ENCODE measurements at places on chromosomes 7 and 10.

DNA sequence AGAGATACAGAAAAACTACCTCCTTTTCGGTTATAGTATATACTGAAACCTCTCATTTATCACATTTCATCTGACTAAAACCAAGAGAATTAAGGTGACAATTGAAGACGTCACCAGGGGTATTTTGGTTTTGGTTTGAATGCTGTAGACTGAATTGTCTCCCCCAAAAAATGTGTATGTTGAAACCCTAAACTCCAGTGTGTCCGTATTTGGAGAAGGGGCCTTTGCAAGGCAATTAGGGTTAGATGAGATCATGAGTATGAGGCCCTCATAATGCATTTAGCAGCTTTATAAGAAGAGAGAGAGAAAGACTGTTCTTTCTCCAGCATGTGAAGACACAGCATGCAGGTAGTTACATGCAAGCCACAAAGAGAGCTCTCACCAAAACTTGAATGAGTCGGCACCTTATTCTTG, 59.5 kb downstream of the CACNA2D1 start:
- DNase-seq = no peak

DNA sequence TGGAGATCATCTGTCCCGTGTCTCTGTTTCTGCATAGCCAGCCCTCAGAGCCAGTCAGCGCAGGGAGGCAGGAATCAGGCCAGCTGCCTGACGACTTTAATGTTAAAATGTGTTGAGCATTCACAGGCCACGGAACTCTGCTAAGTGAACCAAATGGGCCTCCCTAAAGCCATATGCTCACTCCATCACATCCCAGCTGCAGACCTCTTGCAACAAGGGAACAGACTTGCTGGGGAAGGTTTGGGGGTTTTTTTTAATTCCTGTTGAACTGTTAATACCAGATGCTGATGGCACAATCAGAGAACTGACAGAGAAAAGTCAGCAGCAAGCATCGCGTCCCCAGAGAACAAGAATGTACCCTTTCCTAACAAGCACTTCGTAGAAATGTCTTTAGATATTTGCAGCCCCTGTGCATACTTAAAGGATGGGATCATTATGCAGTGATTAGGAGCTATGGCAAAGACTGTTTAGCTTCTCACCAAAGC, 900.4 kb upstream of the AUTS2 start:
- DNase-seq = no peak

DNA sequence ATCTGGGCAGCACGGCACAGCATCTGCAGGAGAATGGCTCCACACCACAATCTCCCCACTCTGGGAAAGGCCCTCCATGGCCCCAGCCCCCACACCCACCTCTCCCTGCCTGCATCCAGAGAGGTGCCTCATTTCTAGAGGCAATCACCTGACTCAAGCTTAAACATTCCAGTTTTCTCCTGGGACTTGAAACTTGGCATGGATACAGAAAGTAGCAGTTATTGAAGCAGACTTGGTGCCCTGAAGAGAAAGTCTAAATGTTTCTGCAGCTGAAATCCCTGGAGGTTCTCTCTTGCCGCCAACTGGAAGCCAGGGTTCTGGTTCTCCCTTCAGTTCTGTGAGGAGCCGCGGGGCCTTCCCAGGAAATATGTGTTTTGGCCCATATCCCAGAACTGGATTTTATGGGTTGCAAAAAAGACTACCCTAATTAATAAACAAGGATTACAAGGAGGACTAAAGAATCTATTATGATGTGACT, 122.8 kb downstream of the SKIDA1 start:
- no peak for DNase-seq

DNA sequence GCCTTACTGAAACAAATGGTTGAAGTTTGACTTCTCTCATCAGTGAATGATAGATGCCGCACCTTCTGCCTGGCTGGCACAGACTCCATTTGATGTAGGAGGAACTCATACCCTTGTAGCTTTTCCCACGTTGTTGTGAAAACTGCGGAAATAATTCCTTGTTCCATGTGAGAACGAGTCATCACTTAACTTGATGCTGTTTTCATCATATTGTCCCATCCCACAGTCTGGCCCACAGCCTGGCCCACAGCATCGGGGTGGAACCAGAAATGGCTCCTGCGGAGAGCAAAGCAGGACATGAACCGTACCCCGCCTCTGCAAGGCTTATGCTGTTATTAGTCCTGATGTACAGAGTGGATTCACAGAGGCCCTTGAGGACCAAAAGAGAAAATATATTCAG, 587.0 kb downstream of the SDK1 start:
- DNase-seq = no peak

DNA sequence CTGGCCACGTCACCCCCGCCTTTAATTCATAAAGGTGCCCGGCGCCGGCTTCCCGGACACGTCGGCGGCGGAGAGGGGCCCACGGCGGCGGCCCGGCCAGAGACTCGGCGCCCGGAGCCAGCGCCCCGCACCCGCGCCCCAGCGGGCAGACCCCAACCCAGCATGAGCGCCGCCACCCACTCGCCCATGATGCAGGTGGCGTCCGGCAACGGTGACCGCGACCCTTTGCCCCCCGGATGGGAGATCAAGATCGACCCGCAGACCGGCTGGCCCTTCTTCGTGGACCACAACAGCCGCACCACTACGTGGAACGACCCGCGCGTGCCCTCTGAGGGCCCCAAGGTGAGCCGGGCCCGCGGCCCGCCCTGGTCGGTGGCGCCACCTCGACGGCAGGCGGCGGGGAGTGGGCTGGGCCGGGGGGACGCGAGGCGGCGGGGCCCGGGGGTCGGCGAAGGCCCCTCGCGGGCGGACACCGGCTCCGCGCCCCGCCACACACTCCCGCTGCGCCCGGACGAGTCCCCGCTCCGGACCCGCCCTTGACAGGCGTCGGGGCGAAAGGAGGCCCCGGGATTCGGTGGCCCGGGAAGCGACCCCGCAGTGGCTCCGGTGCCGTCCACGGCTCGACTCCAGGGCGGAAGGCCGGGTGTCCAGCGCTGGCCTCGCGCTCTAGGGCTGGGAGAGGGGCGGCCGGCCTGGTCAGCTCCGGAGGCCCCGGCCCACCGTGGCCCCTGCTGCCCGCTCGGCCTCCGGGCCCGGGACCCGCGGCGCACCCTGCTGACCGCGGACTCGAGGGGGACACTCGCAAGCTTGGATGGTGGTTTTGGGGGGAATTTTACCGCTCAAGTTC, 557 bp downstream of the BAG3 start:
- DNase-seq = no peak

- no peak for DNase-seq
Measured at GRCh38 chr7:76077435-76077834, 29.5 kb downstream of the MDH2 start.

DNA sequence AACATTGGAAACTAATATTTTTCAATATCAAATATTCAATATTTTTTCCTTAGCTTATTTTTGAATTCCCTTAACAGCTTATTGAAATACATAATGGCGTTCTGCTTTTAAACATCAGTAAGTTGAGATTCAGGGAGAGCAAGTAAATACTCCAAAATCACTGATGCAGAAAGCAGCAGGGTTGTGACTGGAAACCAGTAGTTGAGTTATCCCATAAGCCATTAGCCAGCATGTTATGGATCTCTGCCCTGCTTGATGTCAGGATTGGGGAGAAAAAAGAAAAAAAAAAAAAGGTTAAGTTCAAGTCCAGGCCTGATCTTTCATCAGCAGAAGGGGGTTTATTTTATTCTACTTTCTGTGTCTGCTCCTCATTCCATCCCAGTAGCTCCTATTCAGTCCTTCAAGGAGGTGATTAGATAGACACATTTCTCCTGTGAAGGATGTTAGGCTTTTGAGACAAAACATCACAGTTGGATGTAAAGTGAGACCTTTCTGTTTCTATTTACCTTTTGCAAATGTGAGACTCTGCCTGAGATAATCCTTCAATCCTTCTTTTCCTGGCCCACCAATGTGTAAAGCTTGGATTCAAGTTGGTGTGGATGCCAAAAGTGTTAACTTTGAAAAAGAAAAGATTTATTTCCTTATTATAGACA, 110.9 kb upstream of the HDAC9 start:
- DNase-seq = peak; percentile 78

- no peak for DNase-seq
Measured at GRCh38 chr7:113824117-113824823, 94.5 kb downstream of the PPP1R3A start.

Measured in NCI-H187 treated with DMSO at 0.1 percent for 48 hours (cell line).